Skin of body (tissue), 3 donors: ENCODE measurements at places on chromosomes 4 and X.
A peak's percentile ranks its signal among the peaks of the same experiment; 100 is the strongest.

GRCh38 chrX:24520472-24520871, 55.4 kb downstream of the PDK3 start:
- no peak for DNase-seq

DNA sequence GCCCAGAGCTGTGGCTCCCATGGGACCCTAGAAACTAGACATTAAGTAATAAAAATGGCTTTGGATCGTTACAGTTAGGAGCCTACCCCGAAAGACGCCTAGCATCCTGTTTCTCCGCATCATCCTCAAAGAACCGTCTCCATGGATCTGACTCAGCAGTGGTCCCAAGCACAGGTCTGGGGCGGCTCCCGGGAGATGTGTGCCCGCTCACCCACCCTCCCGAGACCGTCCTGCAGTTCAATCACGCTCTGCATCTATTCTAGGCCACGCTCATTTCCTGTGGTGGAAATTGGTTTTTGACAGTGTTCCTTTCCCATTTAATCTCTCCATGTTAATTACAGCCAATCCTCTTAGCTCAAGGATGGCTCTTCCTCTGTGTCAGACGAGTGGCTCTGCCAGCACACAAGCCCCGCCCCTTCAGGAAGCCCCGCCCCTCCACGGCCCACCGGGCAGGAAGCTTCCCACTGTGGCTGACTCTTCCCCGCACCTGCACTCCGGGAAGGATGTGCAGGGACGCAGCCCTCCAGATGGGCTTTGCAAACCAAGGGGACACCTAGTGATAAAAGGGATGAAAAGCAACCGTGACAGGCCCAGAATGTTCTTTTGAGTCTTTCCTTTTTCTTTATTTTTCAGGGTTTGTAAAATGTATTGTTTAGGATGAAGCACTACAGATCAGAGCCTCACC, 34.5 kb upstream of the HELT start:
- no peak for DNase-seq

DNA sequence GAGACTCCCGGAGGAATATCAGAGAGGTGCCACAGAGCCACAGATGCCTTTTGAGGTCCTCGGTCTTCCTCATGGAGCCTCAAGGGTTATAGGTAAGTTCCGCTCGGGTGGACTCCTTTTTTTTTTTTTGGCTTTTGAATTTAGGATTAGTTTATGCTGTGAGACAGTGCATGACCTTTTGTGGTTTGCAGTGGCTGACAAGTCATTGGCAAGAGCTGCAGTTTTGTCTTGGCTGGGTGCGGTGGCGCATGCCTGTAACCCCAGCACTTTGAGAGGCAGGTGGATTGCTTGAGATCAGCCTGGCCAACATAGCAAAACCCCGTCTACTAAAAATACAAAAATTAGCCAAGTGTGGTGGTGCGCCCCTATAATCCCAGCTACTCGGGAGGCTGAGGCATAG, 4.5 kb upstream of the GRSF1 start:
- no peak for DNase-seq

DNA sequence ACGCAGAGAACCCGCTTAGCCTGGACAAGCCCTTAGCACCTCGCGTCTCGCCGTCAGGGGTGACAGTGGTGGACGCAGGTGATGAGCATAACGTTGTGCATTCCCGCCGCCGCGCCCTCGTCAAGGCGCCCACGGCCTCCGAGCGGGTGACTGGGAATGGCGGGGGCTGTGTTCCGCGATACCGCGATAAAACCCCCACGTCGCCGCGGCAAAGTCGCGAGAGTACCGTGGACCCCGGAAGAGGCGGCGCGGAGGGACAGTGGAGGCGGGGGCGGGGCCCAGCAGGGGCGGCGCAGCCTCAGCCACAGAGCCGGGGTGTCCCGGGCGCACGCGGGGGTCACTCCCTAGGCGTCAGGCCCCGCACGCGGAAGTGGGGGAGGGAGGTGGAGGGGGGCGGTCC, 53.8 kb downstream of the ZFYVE28 start:
- no peak for DNase-seq

DNA sequence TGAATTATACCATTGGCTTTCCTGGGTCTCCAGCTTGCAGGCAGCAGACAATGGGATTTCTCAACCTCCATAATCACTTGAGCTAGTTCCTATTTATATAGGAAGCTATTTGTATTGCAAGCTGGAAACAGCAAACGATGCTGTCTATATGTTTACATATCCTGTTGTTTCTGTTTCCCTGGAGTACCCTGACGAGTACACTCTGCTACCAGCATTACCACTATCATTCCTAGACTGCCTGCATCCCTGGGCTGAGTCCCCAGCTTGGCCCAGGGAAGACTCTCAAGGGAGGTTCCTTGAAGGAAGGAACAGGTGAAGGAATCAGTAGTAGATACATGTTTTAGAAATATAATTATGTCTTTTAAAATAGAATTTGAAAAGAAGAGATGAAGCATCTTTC, 81.4 kb downstream of the EVC2 start:
- DNase-seq, result no peak

DNA sequence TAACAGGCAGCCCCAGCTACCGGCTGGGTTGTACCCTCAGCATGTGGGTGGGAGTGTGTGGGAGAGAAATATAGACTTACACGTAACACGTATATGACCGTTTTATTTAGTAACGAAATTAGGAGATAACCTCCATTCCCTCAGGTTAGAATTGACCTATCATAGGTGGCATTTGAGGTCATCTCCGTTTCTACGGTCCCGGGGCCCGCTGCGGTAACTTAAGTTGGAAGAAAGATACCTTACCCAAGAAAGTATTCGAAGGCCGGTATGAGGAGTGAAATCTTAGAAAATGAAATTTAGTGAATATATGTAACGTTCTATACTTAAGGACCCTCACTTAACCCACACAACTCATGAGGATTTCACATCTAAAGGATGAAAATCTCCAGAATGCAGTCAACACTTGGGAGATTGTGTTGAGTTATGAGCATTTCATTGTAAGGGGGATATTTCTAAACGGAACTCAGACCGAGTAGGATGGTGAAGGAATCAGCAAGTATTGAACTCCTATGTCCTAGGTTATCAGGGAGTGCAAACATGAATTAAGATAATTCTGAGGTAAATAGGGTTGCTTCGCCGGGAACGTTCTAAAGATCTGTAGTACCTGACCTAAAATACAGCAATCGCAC, 891 bp downstream of the CISD2 start:
- peak; percentile 13 for DNase-seq

- DNase-seq, result no peak
Observed at GRCh38 chrX:72381439-72382201, 75.9 kb upstream of the CITED1 start.

DNA sequence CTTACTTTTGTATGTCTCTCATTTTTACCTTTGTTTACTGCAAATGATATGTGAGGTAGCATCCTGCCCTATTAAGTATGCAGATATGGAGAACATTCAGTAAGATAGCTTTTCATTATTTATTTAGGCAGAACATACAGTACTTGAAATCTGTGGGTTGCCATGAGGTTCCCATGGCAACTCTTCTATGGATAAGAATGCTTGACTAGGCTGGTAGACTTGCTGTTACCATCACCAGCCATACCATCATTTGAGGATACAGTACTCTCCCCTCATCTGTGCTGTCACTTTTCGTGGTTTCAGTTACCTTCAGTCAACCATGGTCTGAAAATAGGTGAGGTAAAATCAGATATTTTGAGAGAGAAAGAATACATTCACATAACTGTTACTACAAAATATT, 56.7 kb downstream of the NAF1 start:
- no peak for DNase-seq

DNA sequence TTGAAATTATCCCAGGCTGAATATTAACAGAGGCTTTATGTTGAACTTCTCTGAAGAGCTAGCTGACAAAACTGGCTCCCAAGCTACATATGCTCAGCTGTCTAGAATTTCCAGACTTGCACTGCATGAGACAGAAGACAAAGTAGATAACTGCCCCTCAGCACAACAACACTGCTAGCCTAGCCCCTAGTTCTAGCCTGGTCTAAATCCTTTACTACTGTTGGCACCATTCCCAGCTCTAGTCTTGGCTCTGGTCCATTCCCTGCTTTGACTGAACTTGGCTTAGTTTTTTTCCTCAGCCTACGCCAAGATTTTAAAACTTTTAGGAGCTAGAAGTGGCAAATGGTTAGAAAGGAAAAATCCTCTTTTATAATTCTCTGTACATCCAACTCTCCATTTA, 7.6 kb upstream of the OPHN1 start:
- DNase-seq, result peak; percentile 62

- DNase-seq, result no peak
Observed at GRCh38 chrX:8684201-8684965, 47.6 kb downstream of the ANOS1 start.

- DNase-seq, result no peak
Observed at GRCh38 chrX:63361494-63361893, 10.4 kb upstream of the SPIN4 start.

DNA sequence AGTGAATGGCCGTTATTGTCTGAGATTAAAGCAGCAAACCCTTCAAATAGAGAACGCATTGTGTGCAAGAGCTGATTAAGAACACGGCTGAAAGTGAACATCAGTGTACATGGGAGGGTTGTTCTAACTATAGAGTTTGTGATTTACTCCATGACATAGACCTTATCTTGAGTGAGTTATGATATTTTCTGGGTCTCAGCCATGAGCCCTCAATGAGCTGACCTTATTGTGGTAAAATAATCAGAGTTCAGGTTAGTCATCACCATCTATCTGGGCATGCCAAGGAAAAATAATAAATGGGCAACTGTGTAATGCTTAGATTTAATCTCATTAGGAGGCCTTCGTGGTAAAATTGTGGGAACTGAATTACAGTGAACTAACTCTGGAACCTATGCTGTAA, 33.2 kb upstream of the CLDN24 start:
- no peak for DNase-seq

- no peak for DNase-seq
Observed at GRCh38 chr4:159006202-159006601, 96.7 kb upstream of the RAPGEF2 start.

DNA sequence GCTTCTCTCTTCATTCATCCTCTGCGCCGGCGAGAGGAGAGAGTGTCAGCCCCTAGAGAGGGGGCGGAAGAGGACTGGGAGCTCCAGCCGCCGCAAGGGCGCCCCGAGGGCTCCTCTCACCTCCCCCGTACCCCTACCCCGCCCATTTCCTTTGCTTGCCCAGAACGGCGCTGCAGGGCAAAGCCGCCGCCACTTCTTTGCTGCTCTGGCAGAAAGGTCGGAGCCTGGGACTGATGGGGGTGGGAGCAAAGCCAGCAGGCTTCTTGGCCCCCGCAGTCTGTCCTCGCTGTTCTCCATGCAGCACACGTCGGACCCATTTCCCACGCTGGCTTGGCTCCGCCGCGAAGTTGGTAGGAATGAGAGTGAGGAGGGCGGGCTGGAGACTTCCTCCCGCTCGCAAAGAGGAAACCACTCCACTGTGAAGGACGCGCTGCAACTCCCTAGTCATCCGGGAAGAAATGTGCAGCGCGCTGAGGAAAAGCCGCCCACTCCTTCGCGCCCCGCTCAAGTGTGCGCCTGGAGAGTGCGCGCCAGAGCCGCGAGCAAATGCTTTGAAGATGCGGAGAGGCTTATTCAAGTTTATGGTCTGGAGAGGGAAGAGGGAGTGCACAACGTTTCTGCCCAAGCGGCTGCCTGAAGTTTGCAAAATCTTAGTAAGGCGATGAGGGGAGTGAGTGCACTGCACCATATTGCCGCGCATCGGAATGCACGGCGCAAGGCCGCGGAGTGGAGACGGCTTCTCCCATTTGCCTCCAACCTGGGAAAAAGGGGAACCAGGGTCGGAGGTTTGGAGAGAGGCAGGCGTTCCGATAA, 2.8 kb upstream of the PCDH7 start:
- peak; percentile 77 for DNase-seq

- no peak for DNase-seq
Observed at GRCh38 chrX:119399772-119400101, 601 bp downstream of the SLC25A43 start.

DNA sequence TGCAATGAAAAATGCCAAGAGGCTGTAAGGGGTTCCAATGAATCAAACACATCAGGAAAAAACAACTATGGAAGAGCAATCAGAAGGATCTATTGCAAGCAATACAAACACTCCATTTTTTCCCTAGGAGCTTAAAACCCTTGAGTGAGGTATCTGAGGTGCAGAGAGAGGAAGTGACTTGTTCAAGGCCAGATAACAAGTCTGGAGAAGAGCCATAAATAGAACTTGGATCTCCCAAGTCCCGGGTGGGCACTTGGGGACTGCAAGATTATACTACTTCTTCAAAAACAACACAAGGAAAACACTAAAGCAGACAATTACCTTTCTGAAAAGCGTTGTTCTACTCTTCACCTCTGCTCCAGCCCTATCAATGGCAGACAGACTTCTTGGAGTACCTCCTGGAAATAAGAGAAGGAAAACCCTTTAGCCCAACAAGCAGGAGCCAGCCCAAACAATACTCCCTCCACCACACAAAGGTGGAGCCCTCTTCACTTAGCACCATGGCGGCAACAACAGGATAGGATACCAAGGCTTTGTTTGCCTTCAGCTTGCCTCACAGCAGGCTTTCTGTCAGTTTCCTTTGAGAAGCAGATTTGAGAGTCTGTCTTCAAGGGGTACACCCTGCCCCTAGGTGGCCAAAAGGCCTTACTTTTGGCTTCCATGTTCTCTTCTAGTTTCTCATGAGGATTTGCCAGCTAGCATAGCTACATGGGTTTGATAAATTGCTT, 26.0 kb downstream of the AIFM1 start:
- no peak for DNase-seq

GRCh38 chrX:134735015-134735414, 76.7 kb upstream of the PLAC1 start:
- no peak for DNase-seq

DNA sequence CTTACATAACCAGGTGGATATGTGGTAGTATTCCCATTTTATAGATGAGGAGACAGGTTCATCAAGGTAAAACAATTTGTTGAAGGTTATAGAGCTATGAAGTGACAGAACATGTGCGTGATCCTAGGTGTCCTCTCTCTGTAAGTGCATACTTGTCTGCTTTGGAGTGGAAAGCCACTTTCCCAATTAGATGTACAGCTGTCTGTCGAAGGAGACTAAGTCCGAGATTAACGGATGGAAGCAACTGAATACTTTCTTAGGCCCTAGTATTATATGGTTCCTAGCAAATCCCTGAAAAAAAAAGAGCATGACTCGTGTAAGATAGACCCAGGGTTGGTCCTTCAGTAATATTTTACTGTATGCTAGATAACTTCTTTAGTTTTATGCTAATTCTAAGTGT, 19.7 kb downstream of the TMEM131L start:
- no peak for DNase-seq

DNA sequence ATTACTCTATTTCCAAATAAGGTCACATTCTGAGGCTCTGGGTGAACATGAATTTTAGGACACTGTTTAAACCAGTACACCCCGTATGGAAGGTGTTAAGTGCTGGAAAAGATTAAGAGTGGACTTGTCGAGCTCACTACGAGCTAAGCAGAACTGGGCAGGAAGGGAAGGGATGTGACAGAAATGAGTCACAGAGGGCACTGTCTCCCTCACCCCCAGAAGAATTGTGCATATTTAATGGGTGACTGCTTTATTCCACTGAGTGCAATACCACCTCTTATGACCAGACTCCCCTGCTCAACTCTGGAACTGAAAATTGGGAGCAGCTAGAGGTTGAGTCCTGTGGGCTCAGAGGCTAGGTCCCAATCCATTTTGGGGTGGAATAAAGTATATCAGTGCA, 187.4 kb upstream of the RPS6KA3 start:
- DNase-seq, result no peak
